ENCODE measurements at places on chromosomes 4 and X.

- no peak for DNase-seq
Observed at GRCh38 chr4:122798101-122798500, 28.5 kb upstream of the FGF2 start.

- DNase-seq: no peak
Observed at GRCh38 chr4:3527914-3528876, 4.0 kb downstream of the LRPAP1 start.

GRCh38 chr4:72567036-72567435 lies 2.0 kb downstream of the ADAMTS3 start:
- no peak for DNase-seq

- no peak for DNase-seq
Observed at GRCh38 chr4:179803857-179804256, 2361.6 kb upstream of the AGA start.

DNA sequence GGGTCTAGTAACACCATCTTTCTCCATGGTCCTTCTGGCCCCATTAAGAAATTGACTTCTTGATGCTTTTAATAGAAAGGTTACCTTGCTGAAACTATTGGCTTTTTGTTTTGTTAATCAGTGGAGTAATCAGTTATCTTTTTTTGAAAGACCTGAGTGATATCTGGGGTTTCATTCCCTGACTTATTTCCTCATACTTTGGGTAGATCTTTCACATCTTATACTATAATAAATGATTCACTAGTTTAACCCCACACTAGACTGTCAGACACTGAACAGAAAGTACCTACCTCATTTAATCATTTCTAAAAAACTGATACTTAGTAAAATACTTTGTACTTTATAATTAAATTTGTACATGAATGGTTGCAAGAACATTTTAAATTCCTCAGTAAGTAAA lies 1021.1 kb downstream of the STIM2 start:
- DNase-seq: no peak

DNA sequence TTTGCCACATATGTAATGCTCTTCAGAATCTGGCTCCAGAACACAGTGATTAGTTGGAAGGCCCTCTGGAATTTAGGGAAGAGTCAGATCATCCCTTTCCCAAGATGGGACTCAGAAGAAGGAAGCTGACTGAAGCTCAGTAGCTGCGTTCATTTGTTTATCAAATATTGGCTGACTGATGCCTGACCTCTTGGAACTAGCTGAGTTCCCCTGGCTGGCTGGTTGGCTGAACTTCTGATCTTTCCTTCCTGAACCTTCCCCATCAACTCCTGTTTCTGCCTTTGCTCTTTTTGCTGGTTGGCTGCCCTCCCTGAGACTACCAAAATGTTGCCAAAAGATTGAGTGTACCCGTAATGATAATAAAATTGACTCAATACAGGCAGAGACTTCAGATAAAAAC lies 866.5 kb upstream of the INTU start:
- no peak for DNase-seq

GRCh38 chr4:81304871-81305270 lies 89.8 kb upstream of the PRKG2 start:
- DNase-seq: no peak

Data from activated CD8-positive, alpha-beta memory T cell treated with anti-CD3 and anti-CD28 coated beads for 1 hour (primary cell).